Foreskin melanocyte (primary cell): ENCODE measurements at places on chromosomes 5 and 9.

DNA sequence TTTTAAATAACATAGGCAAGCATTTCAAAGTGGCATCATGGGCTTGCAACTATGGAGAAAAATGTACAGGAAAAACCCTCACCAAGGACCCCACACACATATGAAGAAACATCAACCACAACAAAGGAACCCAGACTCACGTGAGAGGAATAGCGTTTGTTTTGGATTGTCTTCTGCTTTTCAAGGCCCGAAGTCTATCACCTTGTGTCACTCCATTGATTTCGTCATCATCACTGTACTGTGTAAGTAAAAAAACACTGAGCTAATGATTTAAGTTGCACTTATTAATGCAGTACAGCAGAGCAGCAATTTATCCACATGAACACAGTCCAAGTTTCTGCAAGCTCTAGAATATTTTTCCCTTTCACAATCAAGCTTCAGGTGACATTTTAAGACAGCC, 72.4 kb downstream of the HABP4 start:
- no peak for DNase-seq

GRCh38 chr5:132856011-132856410, 10.3 kb downstream of the GDF9 start:
- no peak for DNase-seq

DNA sequence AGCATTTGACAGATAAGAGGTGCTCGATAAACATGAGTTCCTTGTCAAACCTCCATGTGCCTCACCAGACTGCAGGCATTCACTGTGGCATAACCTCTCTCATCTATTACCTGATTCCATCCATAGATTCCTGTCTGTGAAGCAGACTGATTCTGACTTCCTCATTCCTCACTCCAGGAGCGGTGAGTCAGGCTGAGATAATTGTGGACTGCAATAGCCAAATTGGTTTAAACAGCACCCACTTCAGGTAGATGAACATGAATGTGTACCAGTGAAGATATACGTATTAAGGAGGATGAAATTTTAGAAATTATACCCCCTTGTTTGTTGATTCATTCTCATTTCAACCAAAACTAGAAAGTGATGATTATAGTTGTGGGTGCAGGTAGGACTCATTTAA, 391.2 kb downstream of the HINT1 start:
- DNase-seq, result no peak

- no peak for DNase-seq
These were observed 745 bp downstream of the GADD45G start for GRCh38 chr9:89605465-89606048.

DNA sequence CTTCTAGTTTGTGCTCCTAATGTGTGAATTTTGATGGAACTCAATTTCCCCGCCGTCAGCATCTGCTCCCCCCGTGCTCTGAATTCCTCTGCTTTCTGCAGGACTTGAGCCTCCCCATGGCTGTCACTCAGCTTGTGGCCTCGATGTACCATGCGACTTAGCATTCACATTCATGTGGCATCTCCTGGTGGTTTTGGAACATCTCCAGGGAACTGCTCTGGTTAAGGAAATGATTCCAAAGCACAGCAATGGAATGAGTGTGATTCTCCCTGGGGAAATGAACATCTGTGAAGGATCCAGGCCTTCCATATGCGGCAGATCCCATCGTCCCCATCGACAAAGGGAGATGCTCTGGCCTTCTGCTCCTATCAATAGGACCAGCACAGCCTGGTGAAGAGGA, 119.0 kb downstream of the ENTREP1 start:
- no peak for DNase-seq

GRCh38 chr9:124164811-124165210, 92.9 kb upstream of the NEK6 start:
- DNase-seq, result no peak

DNA sequence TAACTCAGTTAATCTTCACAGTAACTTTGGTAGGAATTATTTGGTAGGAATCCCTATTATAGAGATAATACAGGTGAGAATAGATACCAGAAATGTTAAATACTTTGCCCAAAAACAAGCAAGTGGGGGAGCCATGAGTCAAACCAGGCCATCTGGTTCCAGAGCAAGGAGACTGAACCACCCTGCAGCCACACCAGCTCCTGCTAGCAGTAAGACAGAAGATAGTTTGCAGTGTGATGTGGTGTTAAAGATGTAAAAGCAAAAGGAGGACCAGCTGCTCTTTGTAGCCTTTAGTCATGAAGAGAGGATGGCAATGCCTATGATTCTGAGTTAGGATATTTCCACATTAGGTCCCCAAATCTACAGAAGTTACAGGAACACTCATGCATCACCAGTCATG, 101.4 kb downstream of the PRKACG start:
- no peak for DNase-seq

GRCh38 chr5:4374866-4375265, 765.3 kb upstream of the ADAMTS16 start:
- no peak for DNase-seq

DNA sequence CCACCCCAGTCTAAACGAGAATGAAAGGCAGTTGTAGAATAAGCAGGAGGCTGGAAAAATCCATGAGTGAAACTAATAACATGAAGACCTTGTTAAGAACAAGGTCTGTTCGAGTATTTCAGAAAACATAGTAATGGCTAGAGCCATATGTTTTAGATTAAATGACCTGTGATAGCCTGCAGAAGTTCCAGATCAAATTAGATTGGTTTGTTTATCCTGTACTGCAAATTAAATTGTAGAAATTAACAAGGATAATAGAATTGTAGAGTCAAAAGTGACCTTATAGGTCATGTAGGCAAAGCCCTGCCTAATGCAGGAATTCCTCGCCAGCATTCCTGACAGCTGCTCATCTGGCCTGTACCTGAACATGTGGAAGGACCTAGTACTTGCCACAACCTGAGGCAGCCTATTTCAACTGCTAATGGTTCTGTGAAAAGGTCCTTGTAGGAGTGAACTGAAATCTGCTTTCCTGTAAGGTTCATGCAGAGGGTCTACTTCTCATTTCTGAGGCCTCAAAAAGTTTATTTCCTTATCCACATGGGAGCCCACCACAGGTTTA, 17.2 kb downstream of the LIX1 start:
- DNase-seq, result no peak
